ENCODE measurements at places on chromosomes 12 and 14. TPM values are rescaled to one million over a fixed set of nuclear protein-coding genes. Genes with fewer than 3 reads are reported as not detected.

Gene PTGDR
- total RNA-seq, result not detected

Gene PITPNM2
- 5.2 TPM for total RNA-seq

GRCh38 chr12:57142121-57142520 lies 5.3 kb downstream of the LRP1-AS start:
- no peak for DNase-seq

Gene HOTAIR
- total RNA-seq, result 0.55 TPM

- DNase-seq, result no peak
These were observed 311.9 kb downstream of the BCL11B start for GRCh38 chr14:98959958-98960616.

GRCh38 chr14:20624495-20625070 lies 16.9 kb downstream of the OR6S1 start:
- no peak for DNase-seq

DNA sequence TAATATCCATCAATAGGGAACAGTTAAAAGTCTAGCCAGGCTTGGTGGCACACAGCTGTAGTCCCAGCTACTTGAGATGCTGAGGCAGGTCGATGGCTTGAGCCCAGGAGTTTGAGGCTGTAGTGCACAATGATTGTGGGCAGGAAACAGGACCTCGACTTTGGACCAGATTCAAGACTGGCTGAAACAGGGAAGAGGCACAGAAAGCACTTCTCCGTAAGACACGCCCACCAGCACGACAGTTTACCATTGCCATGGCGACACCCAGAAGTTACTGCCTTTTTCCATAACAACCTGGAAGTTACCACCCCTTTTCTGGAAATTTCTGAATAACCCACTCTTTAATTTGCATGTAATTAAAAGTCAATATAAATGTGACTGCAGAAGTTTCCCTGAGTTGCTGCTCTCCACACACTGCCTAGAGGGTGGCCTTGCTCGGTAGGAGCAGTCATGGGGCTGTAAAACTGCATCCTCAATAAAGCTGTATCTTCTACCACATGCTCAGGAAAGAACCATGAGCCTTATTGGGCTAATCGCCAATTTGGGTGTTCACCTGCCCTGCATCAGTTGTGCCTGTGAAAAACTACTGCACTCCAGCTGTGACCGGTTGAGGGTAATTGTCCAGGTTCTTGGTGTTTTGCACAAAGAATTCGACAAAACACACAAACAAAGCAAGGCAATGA lies 4.6 kb upstream of the LRRC23 start:
- DNase-seq, result no peak

DNA sequence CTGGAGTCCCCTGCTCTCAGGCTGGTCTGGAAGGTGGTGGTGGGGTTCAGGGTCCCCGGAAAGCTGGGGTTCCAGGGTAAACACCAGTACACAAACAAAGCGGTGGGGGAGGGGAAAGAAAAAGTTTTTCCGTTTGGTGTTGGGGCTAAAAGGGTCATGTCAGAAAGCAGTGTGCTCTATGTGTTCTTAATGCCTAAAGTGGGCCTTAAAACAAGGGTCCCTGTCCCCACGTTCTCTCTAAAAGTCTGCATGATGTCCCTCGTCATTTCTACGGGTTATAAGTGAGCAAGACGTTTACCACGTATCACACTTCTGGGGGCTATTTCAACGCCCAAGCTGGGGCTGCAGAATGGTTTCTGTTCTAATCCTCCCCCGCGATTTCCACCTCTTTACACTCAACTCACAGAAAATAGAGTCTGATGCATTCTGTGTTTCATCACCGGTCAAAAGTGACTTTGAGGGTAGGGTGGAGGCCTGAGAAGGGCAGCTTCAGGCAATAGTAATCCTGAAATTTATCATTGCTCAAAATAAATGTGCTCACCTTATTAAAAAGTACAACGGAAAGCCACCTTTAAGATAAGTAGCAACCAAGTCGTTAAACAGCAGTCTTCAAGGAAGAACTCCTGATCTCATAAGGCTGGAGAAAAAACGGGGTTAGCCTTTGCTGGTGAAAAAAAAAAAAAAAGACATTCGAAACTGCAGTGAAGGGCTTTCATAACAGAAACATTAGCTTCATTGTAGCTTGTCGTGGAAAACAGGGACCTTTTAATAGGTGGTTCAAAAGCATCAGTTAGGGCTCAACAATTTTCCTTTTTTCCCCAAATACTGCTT lies 63.9 kb upstream of the PTGR2 start:
- DNase-seq, result no peak

All from kidney epithelial cell (primary cell).